MCF 10A (cell line): ENCODE measurements at places on chromosomes 2 and 18. TPM values are rescaled to one million over a fixed set of nuclear protein-coding genes. Genes with fewer than 3 reads are reported as not detected.

DNA sequence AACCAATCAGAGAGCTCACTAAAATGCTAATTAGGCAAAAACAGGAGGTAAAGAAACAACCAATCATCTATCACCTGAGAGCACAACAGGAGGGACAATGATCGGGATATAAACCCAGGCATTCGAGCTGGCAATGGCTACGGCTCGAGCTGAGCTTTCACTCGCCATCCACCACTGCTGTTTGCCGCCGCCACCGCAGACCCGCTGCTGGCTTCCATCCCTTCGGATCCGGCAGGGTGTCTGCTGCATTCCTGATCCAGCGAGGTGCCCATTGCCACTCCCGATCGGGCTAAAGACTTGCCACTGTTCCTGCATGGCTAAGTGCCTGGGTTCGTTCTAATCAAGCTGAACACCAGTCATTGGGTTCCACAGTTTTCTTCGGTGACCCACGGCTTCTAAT is 236.7 kb upstream of the DLGAP1 start:
- DNase-seq = no peak

DNA sequence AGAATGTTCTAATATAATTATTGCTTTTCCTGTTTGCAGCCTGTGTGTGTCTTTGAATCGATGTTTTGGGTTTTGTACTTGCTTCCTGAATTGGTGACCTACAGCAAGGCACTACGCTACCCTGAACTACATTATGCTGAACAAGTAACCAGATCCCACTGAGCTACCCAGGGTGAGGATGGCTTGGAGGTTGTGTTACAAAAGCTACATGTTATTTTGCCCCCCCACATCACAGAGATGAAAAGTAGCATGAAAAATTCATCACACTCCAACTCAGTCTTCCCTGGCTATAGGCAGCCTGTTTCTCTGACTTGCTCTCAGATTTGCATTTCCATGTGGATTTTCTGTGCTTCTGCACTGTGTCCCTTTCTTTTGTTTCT is 162.1 kb downstream of the LDLRAD4 start:
- no peak for DNase-seq

EGR4 gene
- total RNA-seq = 0.22 and 0.37 TPM in 2 replicates

TUBA3E gene
- not detected in 2 replicates for total RNA-seq

DNA sequence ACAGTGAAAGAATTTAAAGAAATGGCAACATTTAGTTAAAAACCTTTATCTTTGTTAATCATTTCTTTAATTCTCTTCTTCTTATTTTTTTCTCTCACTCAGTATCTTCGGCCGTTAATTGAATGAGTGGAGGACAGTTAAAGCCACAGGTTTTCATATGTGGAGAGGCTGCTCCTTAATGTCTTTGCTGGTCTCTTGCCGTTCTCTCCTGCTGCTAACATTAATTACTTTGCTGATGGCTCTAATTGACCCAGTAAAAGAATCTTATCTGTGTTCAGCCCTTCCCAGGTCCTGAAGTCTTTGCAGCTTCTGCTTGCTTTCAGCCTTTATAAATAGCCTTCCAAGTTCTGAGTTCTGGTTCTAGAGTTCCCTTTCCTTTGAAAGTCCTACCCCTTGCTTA is 77.1 kb downstream of the ADAM23 start:
- DNase-seq = no peak

EVA1A gene
- total RNA-seq = 7.6 and 14.4 TPM in 2 replicates

CNDP1 gene
- not detected in 2 replicates for total RNA-seq

ANKRD30B gene
- not detected in 2 replicates for total RNA-seq

MROH2A gene
- total RNA-seq = not detected in 2 replicates

DNA sequence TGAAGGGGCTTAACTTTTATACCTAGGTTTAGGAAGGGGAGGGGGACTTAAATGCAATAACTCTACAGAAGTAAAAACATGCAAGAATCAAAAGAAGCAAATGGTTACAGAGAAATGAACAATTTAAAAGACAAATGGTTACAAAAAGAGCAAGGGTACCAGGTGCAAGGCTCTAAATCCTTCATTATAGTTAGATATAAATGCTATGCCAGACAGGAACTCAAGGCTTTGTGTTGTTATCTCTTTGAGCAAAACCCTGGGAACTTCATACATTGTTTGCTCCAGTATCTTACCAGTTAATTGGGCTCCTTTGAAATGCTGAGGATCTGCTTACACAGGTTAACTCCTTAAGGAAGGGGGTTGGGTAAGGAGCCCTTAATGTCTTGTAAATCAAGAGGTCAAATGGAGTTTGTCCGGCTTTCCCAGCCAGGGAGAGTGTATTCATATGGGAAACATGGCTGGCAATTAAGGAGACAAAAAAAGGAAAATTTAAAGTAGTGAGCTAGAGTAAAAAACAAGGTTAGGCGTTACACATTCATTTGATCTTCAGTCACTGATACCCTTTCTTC is 347.5 kb downstream of the CELF4 start:
- no peak for DNase-seq

ADCY3 gene
- total RNA-seq = 50.3 and 62.9 TPM in 2 replicates

DNA sequence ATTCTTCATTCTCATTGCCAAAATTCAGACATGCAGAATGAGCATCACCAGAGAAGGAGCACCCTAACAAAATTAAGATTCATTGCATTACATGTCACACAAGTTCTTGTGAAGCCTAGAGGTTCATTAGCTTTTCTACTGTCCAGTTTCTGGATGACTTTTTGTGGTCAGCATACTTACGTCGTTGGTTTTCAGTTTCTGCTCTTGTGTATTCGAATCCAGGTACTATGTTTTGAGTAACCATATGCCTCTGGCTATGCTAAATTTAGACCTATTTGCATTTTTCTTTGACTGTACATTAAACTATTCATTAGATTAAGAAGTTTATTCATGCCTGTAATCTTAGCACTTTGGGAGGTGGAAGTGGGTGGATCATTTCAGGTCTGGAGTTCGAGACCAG is 251.3 kb downstream of the PARD3B start:
- no peak for DNase-seq

- DNase-seq = peak; percentile 9
These were observed 18.6 kb upstream of the SCRN3 start for GRCh38 chr2:174376967-174377366.

DNA sequence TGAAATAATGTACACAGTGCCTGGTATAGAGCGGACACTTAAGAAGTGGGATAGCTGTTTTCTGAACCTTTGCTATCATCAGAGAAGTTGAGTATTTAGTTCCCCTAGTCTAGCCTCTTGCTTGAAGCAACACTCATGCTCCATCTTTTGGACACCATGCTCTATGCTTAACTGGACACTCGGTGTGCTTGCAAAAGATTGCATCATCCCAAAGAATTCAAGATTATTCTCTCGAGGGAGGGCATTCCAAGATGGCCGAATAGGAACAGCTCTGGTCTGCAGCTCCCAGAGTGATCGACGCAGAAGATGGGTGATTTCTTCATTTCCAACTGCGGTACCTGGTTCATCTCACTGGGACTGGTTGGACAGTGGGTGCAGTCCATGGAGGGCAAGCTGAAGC is 143.9 kb upstream of the FSHR start:
- DNase-seq = no peak

GRCh38 chr18:33585431-33585775 is 7.4 kb downstream of the ASXL3 start:
- no peak for DNase-seq

OTOS gene
- not detected in 2 replicates for total RNA-seq

TMEM247 gene
- not detected in 2 replicates for total RNA-seq

DNA sequence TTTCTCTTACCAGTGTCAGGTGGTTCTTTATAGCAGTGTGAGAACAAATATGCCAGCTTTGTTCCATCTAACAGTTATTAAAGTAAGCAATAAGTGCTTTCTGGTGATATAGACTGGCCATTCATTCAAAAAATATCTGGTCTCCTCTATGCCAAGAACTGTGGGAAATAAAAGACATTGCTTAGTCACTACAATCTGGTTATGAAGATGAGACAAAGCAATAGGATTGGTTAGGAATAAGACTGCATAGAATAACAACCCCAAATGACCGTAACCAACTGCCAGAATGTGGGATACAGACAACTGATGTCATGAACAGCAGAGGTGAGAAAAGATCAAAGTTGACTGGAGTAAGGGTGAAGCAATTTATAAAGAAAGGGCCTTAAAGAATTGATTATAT is 83.8 kb downstream of the MBD2 start:
- DNase-seq = no peak

CRYBA2 gene
- not detected in 2 replicates for total RNA-seq

MPP4 gene
- total RNA-seq = 0.29 TPM in 1 of 2 replicates, not detected in the other

DNA sequence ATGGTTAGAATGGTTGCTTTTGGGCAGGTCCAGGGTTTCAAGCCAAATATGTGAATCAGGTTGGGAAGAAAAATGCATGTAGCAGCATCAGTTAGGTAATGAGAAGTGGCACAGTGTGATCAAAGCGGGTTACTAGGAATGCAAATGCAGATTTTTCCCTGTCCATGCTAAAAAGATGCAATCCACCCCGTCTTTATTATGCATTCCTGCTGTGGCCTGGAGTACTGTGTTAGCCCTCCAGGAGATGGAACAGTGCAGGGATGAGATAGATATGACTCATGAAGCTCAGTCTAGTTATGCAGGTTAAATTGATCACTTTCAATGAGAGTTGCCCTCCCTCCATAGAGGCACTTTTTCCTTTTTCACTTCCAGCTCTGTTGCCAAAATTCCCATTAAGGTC is 283.8 kb downstream of the CTNNA2 start:
- DNase-seq = no peak

DNA sequence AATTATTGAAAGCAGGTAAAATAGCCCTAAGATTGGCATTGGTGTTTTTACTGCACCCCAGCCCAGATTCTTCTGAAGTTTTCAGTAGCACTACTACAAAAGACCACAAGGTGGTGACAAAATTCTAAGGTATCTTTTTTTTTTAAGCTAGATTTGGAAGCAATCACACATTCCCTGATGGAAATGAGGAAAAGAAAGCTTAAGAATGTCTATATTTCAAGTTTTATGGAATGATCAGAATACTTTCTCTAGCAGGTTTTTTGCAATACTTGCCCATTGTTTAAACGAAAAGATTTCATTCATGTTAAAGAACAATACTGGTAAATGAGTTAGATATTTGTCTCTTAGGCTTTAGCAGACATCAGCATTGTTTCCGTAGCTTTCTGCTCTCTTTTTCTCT is 32.1 kb upstream of the ZNF638 start:
- peak; percentile 51 for DNase-seq

- peak; percentile 88 for DNase-seq
These were observed 253.4 kb downstream of the ETAA1 start for GRCh38 chr2:67650291-67651133.

DNA sequence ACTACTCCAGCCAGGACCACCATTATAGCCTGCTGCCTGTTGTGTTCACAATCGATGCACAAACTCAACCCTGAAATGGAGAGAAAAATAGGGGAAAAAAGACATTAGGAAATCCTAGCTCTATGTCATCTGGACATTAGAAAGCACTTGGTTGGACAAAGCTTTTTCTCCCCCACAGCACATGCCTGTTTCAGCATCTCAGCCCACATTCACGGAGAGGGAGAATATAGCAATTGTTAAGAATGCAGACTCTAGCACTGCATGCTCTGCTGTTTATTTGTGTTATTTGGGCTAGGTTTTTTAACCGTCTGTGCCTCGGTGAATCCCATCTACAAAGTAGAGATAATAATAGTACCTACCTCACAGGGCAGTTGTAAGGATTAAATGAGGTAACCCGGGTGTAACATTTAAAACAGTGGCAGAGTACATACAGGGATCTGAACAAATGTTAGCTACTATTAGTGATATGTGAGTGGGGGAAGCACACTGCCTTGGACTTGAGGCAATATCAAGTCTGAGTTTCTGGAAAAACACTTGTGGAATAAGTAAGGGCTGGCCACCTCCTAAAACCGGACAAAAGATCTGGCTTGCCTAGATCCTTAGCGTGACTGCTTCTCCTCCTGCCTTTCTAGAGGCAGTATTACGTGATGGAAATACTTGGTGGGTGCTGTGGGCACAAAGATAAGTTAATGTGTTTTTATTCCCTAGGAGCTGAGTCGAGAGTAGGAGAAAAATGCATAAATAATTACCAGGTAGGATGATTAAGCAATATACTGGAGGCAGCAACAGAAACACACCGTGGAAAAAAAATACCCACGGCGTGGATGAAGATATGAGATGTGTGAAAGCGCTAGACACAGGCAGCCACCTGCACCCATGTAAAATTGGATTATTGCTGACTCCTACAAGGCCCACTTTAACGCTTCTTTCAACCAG is 1.0 kb upstream of the PPP1CB start:
- DNase-seq = no peak

DNA sequence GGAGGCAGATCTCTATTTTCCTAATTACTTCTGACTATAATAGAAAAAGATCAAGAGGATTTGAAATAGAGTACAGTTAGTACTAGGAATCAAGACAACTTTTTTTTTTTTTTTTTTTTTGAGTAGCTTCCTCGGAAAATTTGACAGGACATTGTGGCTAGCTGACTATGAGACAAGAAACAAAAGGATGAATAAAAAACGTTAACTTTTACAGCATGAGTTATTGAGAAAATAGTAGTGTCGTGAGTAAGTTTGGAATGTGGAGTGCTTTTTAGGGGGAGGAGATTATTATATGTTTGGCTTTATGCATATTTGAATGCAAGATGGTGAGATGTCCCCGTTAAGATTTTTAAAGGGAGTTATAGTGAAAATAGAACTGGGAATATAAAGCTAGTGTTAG is 27.7 kb upstream of the CPS1 start:
- no peak for DNase-seq

- DNase-seq = no peak
These were observed 30.1 kb upstream of the ITGA6 start for GRCh38 chr2:172397148-172397834.

- DNase-seq = no peak
These were observed 50.0 kb upstream of the TTC39C start for GRCh38 chr18:23964282-23965238.

MC4R gene
- total RNA-seq = not detected in 2 replicates
